ENCODE measurements at places on chromosomes 16 and 17. TPM values are rescaled to one million over a fixed set of nuclear protein-coding genes. Genes with fewer than 3 reads are reported as not detected.

LRRC37B gene
- total RNA-seq, result 17.9 TPM

RNF166 gene
- total RNA-seq, result 22.3 TPM

DNA sequence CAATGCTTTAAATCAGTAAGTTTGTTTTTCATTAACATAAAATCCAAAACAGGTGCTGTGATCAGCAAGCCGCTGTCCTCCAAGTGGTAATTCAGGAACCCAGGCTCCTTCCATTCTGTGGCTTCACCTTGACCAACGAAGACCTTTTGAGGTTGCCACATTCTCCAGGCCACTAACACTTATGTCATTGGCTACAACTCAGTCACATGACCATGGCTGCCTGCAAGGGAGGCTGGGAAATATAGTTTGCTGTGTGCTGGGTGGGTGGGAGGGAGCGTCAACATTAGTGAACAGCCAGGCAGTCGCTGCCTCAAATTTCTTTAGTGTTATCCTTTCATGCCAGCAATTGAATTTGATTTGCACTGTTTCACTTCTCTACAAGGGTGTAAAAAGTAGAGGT lies 549.2 kb downstream of the MAF start:
- no peaks in the 10 kb centered on the region for H3K27me3 ChIP-seq
- H3K4me1 ChIP-seq, result peaks cover 3% of the 10 kb centered on the region
- H3K36me3 ChIP-seq, result peaks cover 7% of the 10 kb centered on the region
- DNase-seq, result no peak
- H3K4me3 ChIP-seq, result no peak overlapping the region

- no peaks in the 10 kb centered on the region for H3K36me3 ChIP-seq
- H3K4me3 ChIP-seq, result no peak overlapping the region
- H3K4me1 ChIP-seq, result no peaks in the 10 kb centered on the region
- DNase-seq, result no peak
- H3K27me3 ChIP-seq, result no peaks in the 10 kb centered on the region
Observed at GRCh38 chr16:22016927-22017326, 9.0 kb downstream of the MOSMO start.

DNA sequence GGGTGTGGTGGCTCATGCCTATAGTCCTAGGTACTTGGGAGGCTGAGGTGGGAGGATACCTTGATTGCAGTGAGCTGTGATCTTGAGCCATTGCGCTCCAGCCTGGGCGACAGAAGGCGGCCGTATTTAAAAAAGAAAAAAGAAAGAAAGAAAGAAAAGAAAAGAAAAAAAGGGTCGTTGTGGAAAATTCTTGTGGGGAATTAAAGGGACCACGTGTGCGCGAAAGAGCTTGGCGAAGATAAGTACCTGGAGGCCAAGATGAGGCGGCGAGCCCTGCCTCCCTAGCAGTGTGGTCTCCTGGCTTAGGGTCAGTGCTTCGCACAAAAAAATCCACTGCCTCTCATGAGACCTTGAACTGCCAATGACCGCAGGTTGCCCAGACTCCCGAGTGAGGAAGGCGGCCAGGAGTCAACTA lies 728 bp upstream of the NMT1 start:
- no peak for DNase-seq
- H3K27ac ChIP-seq, result no peak overlapping the region
- no peaks in the 10 kb centered on the region for H3K27me3 ChIP-seq
- peak overlapping the region; percentile 100 for H3K4me3 ChIP-seq
- no peaks in the 10 kb centered on the region for H3K4me1 ChIP-seq

- H3K36me3 ChIP-seq, result peaks cover 29% of the 10 kb centered on the region
- H3K4me3 ChIP-seq, result peak within 1 kb of the TSS; percentile 87
- no peaks in the 10 kb centered on the region for H3K27me3 ChIP-seq
- DNase-seq, result peak; percentile 87
Observed at GRCh38 chr17:17836818-17837379, at the start of gene SREBF1. TSS of gene SREBF1 (minus strand) at chr17:17836986. CDS start at chr17:17836817, 169 bp downstream.

- H3K4me3 ChIP-seq, result no peak overlapping the region
- H3K36me3 ChIP-seq, result no peaks in the 10 kb centered on the region
- H3K27ac ChIP-seq, result no peak overlapping the region
- DNase-seq, result no peak
- H3K4me1 ChIP-seq, result no peaks in the 10 kb centered on the region
Observed at GRCh38 chr17:17119533-17119932, 77.3 kb downstream of the MPRIP start.

DNA sequence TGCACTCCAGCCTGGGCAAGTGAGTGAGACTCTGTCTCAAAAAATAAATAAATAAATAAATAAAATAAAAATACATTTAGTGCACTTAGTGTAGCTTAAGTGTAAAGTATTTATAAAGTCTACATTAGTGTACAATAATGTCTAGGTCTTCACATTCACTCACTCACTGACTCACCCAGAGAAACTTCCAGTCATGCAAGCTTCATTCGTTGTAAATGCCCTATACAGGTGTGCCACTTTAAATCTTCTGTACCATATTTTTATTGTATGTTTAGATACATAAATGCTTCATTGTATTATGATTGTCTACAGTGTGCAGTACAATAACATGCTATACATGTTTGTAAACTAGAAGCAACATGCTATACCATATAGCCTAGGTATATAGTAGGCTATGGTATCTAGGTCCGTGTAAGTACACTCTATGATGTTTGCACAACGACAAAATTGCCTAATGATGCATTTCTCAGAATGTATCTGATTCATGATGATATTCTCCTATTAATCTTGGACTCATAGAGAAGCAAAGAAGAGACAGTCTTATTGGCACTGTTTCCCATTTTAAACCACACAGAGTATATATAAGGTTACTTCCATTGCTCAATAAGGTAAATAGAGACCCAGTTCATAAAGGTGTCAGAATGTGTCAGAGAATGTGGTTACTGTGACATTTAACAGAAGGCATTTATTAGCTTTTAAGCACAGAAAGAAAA lies 1314.9 kb downstream of the CDH11 start:
- no peaks in the 10 kb centered on the region for H3K27me3 ChIP-seq
- no peak for DNase-seq

DNA sequence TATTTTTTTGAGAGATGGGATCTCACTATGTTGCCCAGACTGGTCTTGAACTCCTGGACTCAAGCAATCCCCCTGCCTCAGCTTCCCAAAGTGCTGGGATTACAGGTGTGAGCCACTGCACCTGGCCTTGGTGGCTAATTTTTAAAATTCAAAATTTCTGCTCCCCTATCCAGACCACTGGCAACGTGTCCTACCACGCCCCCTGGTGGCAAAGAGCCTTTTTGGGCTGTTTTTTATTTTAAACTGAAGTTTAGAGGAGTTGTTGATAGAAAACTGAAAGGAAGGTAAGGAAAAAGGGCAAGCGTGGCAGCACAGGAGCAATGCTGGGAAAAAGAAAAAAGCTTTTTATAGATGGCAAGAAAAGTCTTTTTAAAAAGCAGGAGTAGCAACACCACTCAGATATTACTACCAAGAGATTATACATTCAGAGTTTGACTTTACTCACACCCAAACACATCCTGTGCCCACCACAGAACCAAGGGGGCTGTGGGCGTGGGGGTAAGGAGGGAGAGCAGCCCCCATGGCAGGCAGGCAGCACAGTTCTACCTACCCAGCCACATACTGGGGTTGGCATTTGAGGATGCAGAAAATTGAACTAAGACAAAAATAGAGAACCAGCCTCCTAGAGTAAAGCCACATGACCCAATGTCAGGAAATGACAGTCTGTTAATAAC lies 4.2 kb upstream of the MXRA7 start:
- peaks cover 11% of the 10 kb centered on the region for H3K36me3 ChIP-seq
- no peak overlapping the region for H3K4me3 ChIP-seq
- no peak overlapping the region for H3K27ac ChIP-seq
- peak; percentile 61 for DNase-seq

ADAM11 gene
- 2.7 TPM for total RNA-seq
